ENCODE measurements at places on chromosomes 13 and 19.

- no peak for DNase-seq
Observed at GRCh38 chr13:45011198-45011597, 21.9 kb downstream of the GPALPP1 start.

DNA sequence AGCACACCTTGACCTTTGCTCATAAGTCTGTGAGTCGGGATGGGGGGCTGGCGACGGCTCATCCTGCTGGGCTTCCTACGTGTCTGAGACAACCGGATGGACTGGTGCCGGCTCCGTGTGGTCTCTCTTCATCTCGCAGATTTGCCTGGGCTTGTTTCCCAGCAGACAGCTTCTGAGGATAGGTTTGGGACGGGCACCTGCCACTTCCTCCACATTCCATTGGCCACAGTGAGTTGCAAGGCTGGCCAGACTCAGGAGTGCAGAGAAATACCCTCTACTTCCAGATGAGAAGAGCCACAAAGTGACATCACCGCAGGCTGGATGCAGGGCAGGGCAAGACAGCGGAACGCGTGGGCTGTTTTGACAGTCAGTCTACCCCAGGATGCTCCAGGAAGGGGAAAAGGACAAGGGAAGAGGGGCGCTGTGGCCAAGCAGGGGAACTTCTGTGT is 48.1 kb downstream of the IRS2 start:
- DNase-seq, result no peak

DNA sequence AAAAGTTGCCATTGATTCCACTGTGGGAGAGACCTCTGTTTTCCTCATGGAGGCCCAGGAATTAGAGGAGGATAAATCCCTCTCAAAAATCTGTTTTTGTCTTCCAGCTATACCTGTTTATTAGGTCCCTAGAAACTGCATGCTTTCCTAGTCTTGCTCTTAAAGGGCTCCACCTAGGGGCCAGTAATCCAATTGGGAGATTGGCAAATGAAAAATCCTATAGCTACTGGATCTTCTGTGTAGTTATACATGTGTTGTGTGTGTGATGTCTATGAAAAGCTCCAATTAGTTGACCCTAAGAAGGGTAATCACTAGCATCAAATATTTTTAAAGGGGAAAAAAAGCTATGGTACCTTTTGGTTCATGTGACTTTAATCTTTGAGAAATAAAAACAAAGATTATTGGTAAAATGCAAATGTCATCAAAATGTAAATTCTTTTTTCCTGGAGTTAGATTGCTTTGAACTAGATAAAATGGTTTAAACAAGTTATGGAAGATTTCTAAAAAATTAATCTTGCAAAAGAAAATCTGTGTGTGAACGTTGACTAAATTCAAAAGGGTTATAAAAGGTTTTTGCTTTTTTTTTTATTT is 63.4 kb upstream of the C1QTNF9B start:
- DNase-seq, result peak; percentile 46

DNA sequence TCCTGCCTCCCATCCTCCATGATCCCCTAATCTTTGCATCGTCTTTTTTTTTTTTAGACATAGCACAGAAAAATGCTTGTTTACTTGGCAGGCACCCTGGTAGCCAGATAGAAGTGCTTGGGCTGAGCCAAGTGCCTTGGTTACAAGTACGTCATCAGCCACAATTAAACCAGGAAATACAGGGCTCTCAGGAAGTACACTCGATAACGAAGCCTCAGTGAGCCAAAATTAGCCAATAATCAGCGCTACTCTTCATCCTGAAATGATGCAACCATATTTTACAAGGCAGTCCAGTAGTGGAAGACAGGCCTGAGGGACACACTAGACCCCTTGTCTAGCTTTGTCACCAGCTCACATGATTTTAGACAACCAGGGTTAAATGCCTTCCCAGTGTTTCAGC is 194.0 kb upstream of the NBEA start:
- DNase-seq, result peak; percentile 13

- DNase-seq, result no peak
Observed at GRCh38 chr19:40560092-40560507, 16.6 kb upstream of the SHKBP1 start.
